ENCODE measurements at places on chromosomes 1 and 21. TPM values are rescaled to one million over a fixed set of nuclear protein-coding genes. Genes with fewer than 3 reads are reported as not detected.

DNA sequence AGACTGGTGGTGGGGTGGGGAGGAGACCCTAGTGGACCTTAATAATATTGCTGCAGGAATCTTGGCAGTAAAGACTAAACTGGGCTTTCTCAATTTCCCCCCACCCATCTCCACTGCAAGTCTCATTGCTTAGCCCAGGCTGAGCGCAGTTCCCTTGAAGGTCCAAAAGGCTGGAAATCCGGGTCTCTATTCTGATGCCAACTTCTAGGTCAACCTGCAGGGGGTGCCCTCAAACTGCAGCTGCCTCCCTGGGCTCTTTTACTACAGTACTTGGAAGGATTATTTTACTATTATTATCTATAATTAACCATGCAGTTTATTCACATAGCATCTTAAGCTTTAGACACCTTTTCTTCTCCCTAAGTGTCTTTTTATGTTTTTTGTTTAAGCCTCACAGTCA is 85.4 kb upstream of the WARS2 start:
- no peak for DNase-seq

DNA sequence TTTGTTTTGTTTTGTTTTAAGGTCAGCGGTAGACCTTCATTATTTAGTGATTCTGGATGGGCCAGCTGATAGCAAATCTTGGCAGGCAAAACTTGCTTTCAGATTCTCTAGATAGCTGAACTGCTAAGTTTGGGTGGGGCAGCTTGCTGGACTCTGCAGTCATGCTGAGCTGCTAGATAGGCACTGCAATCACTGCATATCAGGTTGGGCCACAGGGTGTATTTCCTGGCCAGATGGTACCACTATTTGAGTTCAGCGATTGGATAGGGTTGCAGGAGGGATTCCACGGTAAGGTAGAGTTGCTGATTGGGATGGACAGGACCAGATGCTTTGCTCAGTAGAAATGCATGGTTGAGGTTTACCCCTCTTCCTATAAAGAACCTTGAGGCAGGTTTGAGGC is 579.3 kb upstream of the ADGRL4 start:
- no peak for DNase-seq

Gene SAMSN1
- 11.1 TPM for total RNA-seq

- no peak for DNase-seq
These were observed 56.7 kb downstream of the S1PR1 start for GRCh38 chr1:101293461-101294051.

Gene TAL1
- total RNA-seq = 1.2 TPM

- no peak for DNase-seq
These were observed 1.8 kb upstream of the CTPS1 start for GRCh38 chr1:40977716-40978115.

DNA sequence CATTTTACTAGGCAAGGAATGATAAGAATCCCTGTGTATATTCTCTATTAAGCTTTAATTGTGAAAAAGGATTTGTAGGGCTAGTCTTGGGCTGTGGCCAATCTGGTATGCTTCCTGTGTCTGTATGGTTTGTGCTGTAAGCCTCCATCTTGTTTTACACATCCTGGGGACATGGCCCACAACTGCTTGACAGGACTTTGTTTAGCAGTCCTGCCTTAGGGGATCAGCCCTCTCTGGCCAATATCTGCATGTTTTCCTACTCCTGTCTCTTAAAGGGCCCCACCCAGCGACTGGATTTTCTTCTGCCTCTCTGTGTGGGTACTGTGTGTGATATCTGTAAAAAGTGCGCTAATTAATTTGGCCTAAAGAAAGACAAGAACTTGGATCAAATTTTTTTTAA is 813.2 kb downstream of the PLA2G4A start:
- no peak for DNase-seq
